Left colon (tissue), 2 donors: ENCODE measurements at places on chromosomes 3 and 15. TPM values are rescaled to one million over a fixed set of nuclear protein-coding genes. Genes with fewer than 3 reads are reported as not detected.

RIOX2 gene
- 20.2 TPM for total RNA-seq

TP63 gene
- total RNA-seq: 0.11 TPM

NUDT16 gene
- total RNA-seq: 51.7 TPM

OR5H6 gene
- total RNA-seq: not detected

- DNase-seq: no peak
Measured at GRCh38 chr3:29285471-29286071, 4.7 kb downstream of the RBMS3 start.

- no peak for DNase-seq
Measured at GRCh38 chr3:192848371-192849233, 69.1 kb downstream of the MB21D2 start.

GRCh38 chr15:73926219-73927002 lies at the start of gene LOXL1:
Gene LOXL1 (plus strand): TSS chr15:73926462. CDS start chr15:73926784, 322 bp downstream.
- DNase-seq: peak; percentile 55

GRCh38 chr3:159945930-159946329 lies 42.7 kb upstream of the IL12A start:
- no peak for DNase-seq

- DNase-seq: no peak
Measured at GRCh38 chr3:141089339-141090152, 38.4 kb downstream of the SPSB4 start.

GRCh38 chr15:53982071-53982680 lies 3.9 kb downstream of the UNC13C start:
- DNase-seq: no peak
